C1 segment of cervical spinal cord (tissue), 14 donors: ENCODE measurements at places on chromosomes 1 and 21.

GRCh38 chr1:154999571-155000410 lies 2.8 kb upstream of the ZBTB7B start:
- no peak for DNase-seq

- no peak for DNase-seq
These were observed 8.1 kb upstream of the NCF2 start for GRCh38 chr1:183598386-183598785.

GRCh38 chr1:227901239-227901905 lies 46.4 kb downstream of the WNT9A start:
- no peak for DNase-seq

- DNase-seq = no peak
These were observed 118.5 kb downstream of the DMRTB1 start for GRCh38 chr1:53577761-53578100.

DNA sequence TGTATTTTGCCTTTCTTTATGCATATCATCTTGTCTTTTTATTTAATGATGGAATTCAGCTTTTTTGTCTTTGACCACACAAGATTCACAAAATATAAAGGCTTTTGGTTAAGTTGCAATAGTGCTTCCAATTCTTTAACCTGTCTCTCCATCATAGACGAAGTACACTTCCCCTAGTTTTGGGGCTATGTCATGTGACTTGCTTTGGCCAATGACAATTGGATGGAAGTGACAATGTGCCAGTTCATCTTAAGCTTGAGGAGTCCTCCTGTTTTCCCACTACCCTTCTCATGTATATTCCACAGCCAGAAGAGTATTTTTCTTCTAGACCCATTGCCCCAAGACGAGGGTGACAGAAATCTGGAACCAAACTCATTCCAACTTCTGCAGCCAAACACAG lies 419.6 kb upstream of the BRINP3 start:
- no peak for DNase-seq

DNA sequence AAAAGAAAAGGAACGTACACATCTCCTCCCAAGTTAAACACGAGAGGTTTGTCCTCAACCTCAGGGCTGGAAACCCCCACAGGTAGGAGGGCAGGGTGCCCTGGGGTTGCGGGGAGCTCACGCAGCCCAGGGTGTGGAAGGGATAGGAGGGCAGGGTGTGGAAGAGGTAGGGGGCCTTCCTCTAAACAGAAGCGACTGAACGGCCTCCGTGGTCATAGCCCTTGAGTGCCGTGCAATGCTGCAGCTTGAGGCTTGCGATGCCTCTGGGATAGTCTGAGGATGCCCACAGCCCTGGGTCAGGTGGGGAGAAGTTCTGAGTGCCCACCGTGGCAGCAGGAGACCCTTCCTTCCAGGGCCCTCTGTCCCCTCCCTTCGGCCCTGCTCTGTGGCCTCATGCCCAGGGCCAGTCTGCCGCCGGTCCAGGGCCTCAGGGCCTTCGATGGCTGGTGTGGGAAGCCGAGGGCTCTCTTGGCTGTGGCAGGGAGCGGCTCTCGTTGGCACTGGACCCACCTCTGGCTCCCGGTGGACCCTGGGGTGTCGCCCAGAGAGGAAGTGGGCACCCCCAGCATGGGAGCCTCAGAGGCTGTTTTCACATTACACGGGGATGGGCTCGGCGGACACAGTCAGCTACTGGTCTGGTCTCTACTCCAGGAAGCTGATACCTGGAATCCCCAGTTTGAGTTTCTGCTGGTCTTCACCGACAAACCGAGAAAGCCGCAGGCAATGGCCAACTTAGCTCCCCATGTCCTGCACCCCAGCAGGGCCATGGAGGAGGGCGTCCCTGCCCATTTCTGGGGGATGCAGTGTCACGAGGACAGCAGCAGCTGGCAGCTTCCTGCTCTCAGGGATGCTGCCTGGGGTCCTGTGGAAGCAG lies 6.4 kb upstream of the CDK11B start:
- no peak for DNase-seq

DNA sequence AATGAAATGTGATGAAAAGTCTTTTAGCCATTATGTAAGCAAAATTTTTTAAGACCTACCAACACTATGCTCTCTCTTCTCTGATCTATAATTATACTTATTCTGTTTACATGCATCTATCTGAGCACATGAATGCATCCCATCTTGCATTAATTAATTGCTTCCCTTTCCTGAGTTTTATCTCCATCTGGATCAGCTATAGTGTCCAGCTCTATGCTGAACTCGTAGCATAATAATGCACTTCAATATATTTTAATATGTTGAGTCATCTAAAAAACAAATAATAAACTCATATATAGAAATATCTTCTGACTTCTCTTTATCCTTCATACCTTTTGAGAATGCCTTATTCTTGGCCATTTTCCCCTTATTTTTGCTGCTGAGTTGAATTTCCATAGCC lies 1097.8 kb downstream of the TTLL7 start:
- no peak for DNase-seq

GRCh38 chr1:21021311-21021710 lies 155.4 kb downstream of the EIF4G3 start:
- DNase-seq = no peak

- DNase-seq = no peak
These were observed 44.4 kb downstream of the COL11A1 start for GRCh38 chr1:103063921-103064320.

DNA sequence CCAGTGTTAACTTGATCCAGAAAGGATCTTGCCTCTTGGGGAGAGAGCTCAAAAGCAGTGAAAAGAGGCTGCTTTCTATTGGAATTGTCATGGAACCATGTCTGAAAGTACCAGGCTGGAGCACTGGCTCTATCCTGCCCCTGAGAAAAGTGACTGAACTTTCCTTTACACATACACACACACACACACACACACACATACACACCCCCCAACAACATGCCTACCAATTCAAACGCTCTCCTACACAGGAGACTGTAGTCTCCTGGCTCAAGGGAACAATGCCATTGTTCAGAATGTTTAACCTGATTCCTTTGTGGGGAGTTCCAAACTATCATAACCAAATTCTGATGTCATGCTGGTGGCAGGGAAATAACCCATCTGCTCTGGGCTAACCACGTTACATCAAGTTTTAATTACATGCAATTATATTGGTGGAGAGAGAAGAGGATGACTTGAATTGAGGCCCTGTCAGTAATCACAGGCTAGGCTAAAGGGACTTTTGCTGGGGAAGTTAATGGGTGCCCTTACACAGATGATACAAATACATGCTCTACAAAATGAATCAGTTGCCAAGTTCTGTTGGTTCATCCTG lies 52.3 kb upstream of the DUSP10 start:
- no peak for DNase-seq

DNA sequence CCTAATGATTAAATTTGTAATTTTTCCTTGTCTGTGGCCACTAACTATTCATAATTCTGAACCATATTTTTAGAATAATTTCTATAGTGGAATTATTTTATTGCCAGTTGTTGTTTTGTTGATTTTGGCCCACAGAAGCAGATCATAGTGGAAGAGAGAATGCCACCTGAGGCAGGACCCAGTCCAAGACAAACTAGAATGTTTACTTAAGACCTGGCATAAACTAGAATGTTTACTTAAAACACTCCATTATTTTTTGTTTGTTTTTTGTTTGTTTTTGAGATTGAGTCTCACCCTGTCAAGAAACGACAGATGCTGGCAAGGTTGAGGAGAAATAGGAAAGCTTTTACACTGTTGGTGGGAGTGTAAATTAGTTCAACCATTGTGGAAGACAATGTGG lies 310.2 kb downstream of the MRPL39 start:
- no peak for DNase-seq

DNA sequence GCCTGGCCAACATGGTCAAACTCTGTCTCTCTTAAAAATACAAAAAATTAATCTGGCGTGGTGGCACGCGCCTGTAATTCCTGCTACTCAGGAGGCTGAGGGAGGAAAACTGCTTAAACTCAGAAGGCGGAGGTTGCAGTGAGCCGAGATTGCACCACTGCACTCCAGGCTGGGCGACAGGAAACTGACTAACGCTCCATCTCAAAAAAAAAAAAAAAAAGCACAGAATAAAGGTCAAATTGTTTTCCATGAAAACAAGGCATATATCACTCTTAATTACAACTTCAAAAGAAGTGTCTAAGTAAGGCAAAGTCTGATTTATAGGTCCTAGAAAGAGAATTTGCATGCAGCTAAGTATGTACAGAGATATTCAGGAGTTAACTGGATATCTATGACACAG lies 25.6 kb downstream of the EYA3 start:
- no peak for DNase-seq

DNA sequence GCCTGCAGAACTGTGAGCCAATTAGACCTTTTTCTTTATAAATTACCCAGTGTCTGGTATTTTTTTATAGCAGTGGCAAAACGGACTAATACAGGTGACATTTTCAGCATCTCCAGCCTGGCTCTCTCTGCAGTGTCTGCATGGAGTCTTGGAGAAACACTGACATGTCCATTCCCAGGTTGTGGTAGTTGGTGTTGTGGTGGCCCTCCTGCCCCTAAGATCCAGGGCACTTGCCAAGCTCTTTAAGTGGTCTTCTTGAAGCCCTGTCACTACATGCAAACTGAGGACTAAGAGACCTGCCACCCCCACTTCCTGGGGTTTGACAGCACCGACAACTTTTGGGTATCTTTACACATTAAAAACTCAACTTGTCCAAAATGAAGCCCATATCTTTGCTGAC lies 419.4 kb downstream of the NPHP4 start:
- no peak for DNase-seq

DNA sequence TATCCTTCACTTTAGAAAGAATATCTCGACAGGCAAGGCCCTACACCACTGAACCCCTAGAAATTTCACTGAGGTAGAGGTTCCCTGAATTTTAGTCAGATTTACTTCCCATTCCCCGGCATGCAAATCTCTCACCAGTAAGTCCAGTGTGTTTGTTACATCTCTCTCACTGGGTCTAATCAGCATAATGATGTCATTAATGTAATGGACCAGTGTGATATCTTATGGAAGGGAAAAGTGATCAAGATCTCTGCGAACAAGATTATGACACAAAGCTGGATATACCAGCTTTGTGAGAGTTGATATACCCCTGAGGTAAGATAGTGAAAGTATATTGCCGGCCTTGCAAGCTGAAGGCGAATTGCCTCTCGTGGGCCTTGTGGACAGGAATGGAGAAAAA lies 7.9 kb downstream of the RNU11 start:
- no peak for DNase-seq

GRCh38 chr1:40929155-40929554 lies 50.3 kb upstream of the CTPS1 start:
- DNase-seq = no peak

- no peak for DNase-seq
These were observed 10.4 kb downstream of the BARHL2 start for GRCh38 chr1:90706437-90707362.

GRCh38 chr1:28102189-28102588 lies 13.8 kb upstream of the EYA3 start:
- no peak for DNase-seq
